ENCODE measurements at places on chromosomes 6 and 20. TPM values are rescaled to one million over a fixed set of nuclear protein-coding genes. Genes with fewer than 3 reads are reported as not detected.

DNA sequence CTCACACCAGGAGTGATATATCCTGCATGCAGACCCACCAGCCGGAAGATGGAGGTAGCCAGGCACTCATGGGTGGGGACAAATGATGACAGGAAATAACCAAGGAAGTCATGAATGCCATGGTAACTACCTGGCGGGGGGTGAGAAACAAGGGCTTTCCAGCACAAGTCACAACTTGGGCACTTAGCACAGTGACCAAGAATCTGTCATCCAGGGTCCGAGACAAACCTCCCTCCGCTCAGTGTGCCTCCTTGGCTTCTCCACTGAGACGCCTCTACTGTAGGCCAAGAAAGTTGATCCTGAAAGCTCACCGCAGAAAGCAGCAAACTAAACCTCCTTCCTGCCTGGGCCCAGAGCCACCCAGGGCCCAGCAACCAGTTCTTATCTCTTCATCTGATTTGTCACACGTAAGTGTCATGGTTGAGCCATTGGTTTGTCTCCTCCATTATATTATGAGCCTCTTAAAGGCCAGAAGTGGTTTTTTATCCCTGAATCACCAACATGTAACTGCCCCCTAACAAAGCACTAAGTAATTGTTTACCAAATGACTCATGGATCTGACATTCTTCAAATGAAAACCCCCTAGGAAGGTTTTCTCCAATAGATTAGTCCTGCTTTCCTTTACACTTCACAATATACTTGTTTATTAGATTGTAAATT, 84.3 kb upstream of the TAB2 start:
- no peak for DNase-seq

- peak; percentile 35 for DNase-seq
These were observed 487.4 kb downstream of the TENT5A start for GRCh38 chr6:81265106-81265505.

- DNase-seq = peak; percentile 3
These were observed 401 bp downstream of the CYP39A1 start for GRCh38 chr6:46652232-46652602.

GRCh38 chr6:67680297-67680932, 954.7 kb upstream of the ADGRB3 start:
- DNase-seq = no peak

BTN1A1 gene
- 0.72 TPM for total RNA-seq

B3GALT4 gene
- 7.7 TPM for total RNA-seq

- no peak for DNase-seq
These were observed 210.3 kb downstream of the FOXA2 start for GRCh38 chr20:22374066-22374465.

C20orf202 gene
- total RNA-seq = 1.2 TPM

DNA sequence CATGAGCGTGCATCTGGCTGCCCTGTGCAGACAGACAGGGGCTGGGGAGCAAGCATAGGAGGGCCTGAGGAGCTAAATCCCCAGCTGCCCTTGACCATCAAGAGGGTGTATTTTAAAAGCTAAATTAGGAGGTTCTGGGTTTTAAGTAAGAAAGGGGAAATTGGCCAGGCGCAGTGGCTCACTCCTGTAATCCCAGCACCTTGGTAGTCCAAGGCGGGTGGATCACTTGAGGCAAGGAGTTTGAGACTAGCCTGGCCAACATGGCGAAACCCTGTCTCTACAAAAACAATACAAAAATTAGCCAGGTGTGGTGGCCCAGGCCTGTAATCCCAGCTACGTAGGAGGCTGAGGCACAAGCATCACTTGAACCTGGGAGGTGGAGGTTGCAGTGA, 27.8 kb downstream of the SERPINB6 start:
- no peak for DNase-seq

DNA sequence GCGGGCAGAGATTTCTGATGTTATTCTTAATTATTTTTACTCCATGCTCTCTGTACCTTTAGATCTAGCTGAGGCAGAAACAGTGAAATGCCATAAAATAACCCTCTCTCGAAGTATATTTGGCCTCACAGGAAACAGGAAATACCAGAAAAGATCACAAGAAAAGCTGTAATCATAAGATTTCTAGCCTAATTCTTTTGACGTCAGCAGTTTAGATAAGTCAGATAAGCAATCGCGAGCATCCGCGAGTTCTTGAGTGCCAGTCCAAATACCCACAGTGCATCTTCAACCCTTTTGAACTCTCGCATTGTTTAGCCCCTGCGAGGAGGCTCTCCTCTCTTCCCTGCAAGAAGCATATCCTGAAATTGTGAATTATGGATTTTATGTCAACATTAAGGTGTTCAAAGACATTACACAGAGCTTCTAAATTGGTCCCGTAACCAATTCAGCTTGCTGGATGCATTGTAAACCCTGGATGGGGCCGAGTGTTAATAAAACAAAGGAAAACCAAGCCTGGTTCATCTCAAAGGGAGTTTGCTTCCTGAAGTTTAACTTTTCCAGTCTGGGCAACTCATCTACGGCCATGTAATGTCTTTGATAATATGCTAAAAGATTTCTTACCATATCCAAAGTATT, 198.9 kb downstream of the MTFR2 start:
- peak; percentile 96 for DNase-seq

ATP6V1G2 gene
- 3.6 TPM for total RNA-seq

- no peak for DNase-seq
These were observed 74.3 kb upstream of the CCN2 start for GRCh38 chr6:132025468-132025867.

DNA sequence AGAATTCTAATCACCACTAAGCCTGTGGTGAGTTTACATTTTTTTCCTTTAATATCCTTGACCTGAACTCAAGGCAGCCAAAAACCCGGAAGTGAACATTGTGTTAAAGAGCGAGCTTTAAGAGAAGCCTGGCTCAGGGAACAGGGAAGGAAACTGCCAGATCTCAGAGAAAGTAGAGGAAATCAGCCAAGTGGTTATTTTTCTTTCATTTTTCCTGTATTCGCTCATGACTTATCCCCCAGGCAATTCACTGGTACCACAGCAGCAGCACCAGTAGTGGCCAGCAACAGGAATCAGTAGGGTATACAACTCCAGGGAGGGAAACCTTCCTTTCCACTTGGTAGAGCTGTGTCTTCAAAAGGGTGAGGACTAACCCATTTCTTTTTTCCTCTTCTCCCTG, 89.6 kb upstream of the HMGCLL1 start:
- peak; percentile 77 for DNase-seq
